ENCODE measurements at places on chromosomes 16 and 17. TPM values are rescaled to one million over a fixed set of nuclear protein-coding genes. Genes with fewer than 3 reads are reported as not detected.
A peak's percentile ranks its signal among the peaks of the same experiment; 100 is the strongest.

GRCh38 chr17:78817123-78817522 lies 23.5 kb downstream of the USP36 start:
- no peak for DNase-seq

ACSM2A gene
- not detected for total RNA-seq

- DNase-seq: no peak
Observed at GRCh38 chr17:1376061-1376460, 24.0 kb downstream of the YWHAE start.

GRCh38 chr17:45318561-45319230 lies 1.9 kb upstream of the MAP3K14 start:
- no peak for DNase-seq

- no peak for DNase-seq
Observed at GRCh38 chr17:17445296-17445924, 31.4 kb upstream of the MED9 start.

SLC16A6 gene
- total RNA-seq: 0.22 TPM

ZNF423 gene
- 37.6 TPM for total RNA-seq

DNA sequence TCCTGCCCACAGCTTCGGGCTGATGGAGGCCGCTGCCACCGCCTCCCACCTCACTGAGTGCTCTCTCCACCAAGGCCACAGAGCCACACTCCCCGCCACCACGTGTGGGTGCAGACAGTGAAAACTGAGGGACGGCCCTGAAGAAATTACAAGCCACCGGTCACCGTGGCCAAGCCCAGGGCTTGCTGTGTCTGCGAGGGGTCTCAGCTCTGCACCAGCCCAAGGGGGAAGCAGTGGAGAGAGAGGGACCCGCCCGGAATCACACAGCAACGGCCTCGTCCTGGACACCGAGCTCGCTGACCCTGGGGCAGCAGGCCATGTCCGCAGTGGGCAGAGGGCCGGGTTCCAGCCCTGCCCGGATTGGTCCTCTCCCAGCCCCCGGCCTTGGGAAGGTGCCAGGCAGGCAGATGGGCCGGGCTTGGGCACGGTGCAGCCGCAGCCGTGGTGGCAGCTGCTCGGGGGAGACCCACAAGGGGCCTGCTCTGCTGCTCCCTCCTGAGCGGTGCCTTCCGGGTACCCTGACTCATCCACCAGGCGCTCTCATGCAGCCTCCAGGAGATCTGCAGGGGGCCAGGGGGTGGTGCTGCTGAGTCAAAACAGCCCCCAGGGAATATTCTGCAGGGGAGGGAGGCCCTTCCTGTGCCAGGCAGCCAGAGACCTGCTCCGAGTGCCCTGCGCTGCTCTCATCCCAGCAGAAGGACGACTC lies 52.0 kb downstream of the CBFA2T3 start:
- DNase-seq: peak; percentile 58

- DNase-seq: no peak
Observed at GRCh38 chr17:78958641-78959127, 21.0 kb downstream of the LGALS3BP start.

GRCh38 chr16:75062976-75063346 lies 53.6 kb downstream of the LDHD start:
- DNase-seq: no peak

- DNase-seq: no peak
Observed at GRCh38 chr16:25040543-25040942, 25.4 kb upstream of the ARHGAP17 start.

WDR59 gene
- total RNA-seq: 111 TPM

DNA sequence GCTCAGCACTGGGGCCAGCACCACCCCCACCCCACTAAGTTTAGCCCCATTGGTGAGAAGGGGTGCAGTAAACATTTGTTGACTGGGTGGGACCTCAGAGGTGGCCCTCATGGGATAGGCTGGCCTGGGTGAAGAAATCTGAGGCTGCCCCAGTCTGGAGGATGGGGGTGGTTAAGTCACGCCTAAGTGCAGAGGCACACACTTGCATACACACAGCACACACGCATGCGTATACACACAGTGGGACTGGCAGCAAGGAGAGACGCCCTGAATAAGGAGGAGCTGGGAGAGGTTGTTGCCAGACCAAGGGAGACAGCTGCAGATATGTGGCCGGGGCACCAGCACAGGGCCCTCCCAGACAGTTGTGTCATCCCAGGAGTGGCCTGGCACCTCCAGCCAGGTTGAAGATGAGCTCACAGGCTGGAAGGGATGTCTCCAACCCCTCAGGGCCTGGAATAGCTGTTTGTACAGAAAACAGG lies 3.0 kb upstream of the BCAR1 start:
- DNase-seq: peak; percentile 42

DNA sequence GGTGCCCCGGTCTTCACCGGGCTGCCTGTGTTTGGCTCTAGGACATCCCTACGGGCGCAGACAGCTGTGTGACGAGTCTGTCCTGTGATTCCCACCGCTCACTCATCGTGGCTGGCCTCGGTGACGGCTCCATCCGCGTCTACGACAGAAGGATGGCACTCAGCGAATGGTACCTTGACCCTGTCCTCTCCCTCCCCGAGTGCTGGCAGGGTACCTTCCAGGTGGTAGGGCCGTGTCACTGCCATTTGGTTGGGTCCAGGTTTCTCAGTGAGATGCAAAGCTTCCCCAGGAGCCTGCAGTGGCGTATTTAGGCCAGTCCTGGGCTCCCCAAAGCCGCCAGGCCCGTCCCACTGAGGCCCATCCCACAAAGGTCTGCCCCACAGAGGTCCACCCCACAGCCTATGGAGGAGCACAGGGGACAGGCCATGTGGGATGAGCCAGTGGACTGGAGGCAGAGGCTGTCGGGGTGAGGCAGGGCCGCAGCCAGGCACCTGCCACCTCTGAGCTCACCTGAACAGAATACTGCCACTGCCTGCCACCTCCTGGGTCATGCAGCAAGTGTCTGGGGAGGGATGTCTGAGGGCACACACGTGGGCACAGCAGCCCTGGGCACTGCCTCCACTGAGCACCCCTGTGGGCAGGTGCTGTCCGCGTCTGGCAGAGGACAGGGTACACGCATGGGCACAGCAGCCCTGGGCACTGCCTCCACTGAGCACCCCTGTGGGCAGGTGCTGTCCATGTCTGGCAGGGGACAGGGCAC lies 31.4 kb upstream of the CHMP6 start:
- no peak for DNase-seq

DNA sequence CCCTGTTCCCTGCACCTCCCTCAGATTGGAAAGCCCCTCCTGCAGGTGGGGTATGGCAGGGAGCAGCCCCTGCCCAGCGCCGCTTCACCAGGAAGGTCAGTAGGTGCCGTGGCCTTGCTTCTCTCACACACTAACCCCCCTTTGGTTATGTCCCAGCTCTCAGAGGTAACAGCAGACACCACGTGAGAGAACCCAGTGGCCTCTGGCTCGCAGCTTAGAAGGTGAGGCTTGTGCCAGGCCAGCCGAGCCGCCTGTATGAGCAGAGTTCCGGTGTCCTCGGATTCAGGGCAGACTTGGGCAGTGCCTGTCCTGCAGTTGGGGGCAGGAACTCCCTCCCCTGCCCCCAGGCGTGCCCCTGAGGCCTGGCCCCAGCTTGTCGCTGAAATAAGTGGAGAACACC lies 47.1 kb downstream of the PRMT7 start:
- no peak for DNase-seq

TRPV2 gene
- total RNA-seq: 3.5 TPM

GCGR gene
- 0.85 TPM for total RNA-seq

CISD3 gene
- 12.1 TPM for total RNA-seq

LRRC45 gene
- total RNA-seq: 38.1 TPM

KRT12 gene
- not detected for total RNA-seq

GRCh38 chr17:79798299-79799173 lies 1.7 kb upstream of the CBX8 start:
- peak; percentile 41 for DNase-seq

DNA sequence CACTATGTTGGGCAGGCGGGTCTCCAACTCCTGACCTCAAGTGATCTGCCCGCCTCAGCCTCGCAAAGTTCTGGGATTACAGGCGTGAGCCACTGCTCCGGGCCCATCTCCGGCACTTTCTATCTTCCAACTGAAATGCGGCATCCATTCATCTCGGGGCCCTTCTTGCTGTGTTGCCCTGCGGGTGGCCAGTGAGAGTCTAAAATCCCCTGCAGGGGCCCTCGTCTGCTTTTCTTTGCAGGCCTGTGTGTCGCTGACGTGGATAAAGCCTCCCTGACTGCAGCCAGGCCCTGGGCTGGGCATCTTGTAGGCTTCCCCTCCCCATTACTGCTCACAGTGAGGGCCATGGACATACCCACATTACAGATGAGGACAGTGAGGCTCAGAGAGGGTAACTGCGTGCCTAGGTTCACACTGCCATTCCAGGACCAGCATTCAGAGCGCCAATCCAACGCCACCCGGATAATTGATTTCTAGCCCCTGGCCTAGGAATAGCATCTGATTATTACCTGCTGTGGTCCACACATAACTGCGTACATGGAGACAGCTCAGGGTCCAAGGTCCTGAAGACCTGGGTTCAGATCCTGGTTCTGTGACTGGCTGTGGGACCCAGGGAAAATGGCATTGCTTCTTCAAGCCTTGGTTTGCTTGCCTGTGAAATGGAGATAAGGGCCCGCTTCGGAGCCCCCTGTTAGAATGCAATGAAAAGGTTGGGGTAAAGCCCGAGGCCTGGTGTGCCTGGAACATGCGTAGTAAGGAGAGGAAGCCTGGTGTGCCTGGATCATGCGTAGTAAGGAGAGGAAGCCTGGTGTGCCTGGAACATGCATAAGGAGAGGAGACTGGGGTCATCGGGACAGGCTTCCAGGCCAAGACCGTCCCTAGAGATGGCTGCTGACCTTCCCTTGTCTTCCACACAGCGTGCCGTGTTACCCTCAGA lies 25.0 kb downstream of the CRISPLD2 start:
- peak; percentile 48 for DNase-seq

KRT40 gene
- not detected for total RNA-seq

- no peak for DNase-seq
Observed at GRCh38 chr16:68907781-68908181, 64.5 kb downstream of the TANGO6 start.
